ENCODE measurements at places on chromosomes 7 and 10. TPM values are rescaled to one million over a fixed set of nuclear protein-coding genes. Genes with fewer than 3 reads are reported as not detected.

The PTPRZ1 gene
- 3.4 TPM for total RNA-seq

The OR13A1 gene
- 0.35 TPM for total RNA-seq

GRCh38 chr10:110747609-110748464 lies 103.7 kb downstream of the RBM20 start:
- H3K4me1 ChIP-seq, result no peaks in the 10 kb centered on the region
- H3K27ac ChIP-seq, result no peak overlapping the region
- H3K27me3 ChIP-seq, result no peaks in the 10 kb centered on the region
- no peak for DNase-seq

GRCh38 chr10:31765541-31765940 lies 163.1 kb downstream of the ARHGAP12 start:
- DNase-seq, result no peak
- no peak overlapping the region for H3K4me3 ChIP-seq
- no peaks in the 10 kb centered on the region for H3K27me3 ChIP-seq
- H3K4me1 ChIP-seq, result peaks cover 8% of the 10 kb centered on the region

The PPA1 gene
- 75.7 TPM for total RNA-seq

DNA sequence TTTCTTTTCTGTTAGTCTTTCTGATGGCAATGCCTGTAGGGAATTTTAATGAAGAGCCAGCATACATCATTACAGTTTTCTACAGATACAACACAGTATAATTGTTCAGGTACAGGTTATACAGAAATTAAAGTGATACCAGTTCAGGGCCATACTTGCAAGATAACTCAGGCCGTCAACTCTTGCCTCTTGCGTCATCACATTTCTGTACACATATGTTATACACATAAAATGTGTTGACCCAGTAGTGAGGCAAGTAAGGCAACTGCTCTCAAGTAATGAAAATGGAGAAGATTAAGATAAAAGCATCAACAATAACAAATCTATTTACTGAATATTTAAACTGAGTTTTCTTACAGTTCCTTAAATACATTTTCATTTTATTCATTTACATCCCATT lies 317.8 kb downstream of the HPSE2 start:
- H3K27ac ChIP-seq, result no peak overlapping the region
- H3K36me3 ChIP-seq, result no peaks in the 10 kb centered on the region
- DNase-seq, result no peak
- no peaks in the 10 kb centered on the region for H3K4me1 ChIP-seq

The PAX2 gene
- not detected for total RNA-seq

GRCh38 chr10:5944389-5945189 lies 32.8 kb downstream of the IL15RA start:
- DNase-seq, result no peak
- H3K27ac ChIP-seq, result peak overlapping the region; percentile 78
- no peaks in the 10 kb centered on the region for H3K36me3 ChIP-seq
- no peak overlapping the region for H3K4me3 ChIP-seq
- peaks cover 24% of the 10 kb centered on the region for H3K4me1 ChIP-seq
- H3K27me3 ChIP-seq, result peaks cover 7% of the 10 kb centered on the region

Measured in mesothelial cell of epicardium (in vitro differentiated cells).